ENCODE measurements at places on chromosomes 16 and 17.
A peak's percentile ranks its signal among the peaks of the same experiment; 100 is the strongest.

DNA sequence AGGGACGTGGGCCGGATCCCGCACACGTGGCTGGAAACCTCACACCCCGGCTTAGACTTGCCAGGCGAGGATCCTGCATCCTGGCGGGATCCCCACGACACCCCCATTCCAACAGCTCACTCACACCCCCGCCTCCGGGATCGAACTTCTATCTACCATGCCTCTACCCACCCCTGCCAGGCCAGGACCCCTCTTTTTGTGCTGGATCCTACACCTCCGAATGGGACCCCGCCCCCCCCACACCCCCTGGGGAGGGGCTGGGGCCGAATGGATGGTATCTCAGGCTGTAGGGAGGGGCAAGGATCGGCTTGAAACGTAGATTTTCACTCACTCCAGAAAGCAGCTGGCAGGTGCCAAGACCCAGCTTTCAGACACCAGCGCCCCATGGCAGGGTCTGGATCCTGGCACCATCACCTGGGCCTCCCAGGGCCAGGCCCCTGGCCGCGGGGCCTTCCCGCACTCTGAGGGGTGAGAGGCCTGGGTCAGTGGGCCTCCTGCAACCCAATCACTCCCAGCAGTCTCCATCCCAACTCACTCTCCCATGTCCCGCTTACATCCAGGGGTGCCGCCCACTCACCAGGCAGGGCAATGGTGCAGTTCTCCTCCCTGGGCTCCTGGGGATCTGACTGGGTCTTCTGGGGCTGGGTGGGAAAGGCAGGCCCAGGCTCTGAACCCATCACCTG lies 6.7 kb downstream of the PRSS36 start:
- no peak for DNase-seq

GRCh38 chr17:47955497-47956461 lies 1.9 kb downstream of the PRR15L start:
- no peak for DNase-seq

- DNase-seq: peak; percentile 72
These were observed 1.3 kb downstream of the ARRB2 start for GRCh38 chr17:4711661-4712181.

DNA sequence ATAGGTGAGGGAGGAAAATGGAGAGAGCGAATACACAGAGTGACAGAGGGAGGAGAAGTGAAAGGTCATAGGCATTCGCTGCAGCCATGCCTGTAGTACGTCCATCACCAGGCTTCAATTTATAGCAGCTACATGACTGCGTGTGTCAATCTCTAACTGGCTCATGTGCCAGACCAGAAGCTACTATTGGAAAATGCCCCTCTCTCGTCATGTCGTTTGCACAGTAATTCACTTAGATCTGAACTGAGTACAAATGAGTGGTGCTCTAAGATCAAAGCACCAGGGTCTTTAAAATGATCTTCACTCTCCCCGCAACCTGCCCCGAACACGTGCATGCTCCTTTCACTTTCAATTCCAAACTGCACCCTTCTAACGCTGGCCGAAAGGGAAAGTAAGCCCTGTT lies 51.3 kb downstream of the ADCY9 start:
- no peak for DNase-seq

DNA sequence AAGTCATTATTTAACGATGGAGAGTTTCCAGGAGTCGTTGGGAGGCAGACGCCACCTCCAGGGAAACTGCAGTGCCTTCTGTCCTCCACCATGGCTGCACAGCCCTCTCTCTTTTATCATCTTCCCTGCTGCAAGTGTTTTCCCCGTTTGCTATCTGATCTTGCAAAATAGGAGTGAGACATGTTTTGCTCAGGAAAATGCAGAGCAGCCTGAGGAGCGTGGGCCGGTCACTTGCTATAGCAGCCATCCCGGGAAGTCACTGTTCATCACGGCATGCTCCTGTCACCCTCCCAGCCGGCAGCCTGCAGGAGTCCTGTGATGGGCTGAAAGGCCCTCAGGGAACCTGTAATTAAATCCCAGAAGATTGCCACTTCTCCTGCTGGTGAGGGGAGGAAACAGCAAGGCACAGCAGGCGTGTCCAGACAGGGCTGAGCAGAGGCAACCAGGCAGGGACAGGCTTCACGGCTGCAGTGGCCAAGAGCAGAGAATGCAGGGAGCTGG lies 143.1 kb downstream of the GSG1L start:
- DNase-seq: peak; percentile 6

DNA sequence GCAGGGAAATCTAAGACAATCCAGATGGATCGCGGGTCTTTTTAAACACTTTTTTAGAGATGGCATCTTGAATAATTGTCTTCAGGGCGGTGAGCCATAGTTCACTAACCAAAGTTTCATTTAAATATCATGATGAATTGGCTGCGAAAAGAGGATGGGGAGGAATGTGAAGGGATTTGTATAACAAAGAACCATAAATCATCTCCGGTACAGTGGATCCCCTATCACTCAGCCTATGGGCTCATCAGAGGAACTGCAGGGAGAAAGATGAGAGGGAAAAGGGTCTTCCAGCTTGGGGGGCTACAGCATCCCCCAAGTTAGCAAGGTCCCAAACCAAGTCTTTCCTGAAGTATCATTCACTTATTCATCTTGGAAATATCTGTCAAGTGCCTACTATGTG lies 16.7 kb upstream of the DDX52 start:
- DNase-seq: no peak

GRCh38 chr17:74525781-74526288 lies 5.4 kb downstream of the CD300LB start:
- DNase-seq: no peak

GRCh38 chr16:61681124-61681523 lies 355.1 kb downstream of the CDH8 start:
- no peak for DNase-seq

GRCh38 chr16:71627731-71628181 lies 1.8 kb downstream of the MARVELD3 start:
- DNase-seq: no peak

- DNase-seq: no peak
These were observed 2.6 kb downstream of the SRCIN1 start for GRCh38 chr17:38602956-38603785.

- DNase-seq: peak; percentile 66
These were observed 39.3 kb downstream of the MYO18A start for GRCh38 chr17:29140631-29141513.

DNA sequence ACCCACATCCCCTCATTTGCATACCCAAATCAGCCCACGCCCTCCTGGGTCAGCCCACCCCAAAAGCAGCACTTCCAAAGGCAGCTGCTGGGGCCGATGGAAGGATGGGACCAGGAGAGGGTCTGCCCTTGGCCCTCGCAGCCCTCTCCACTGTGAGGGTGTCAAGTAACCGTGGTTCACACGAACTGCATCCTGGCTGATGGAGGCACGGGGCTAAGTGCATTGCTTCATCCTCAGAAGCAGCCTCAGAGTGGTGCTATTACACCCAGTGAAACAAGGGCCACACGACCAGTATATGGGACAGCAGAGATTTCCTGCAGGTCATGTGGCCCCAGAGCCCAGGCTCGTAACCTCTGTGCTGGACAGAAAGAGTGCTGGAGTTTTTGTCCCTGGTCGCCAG lies 13.2 kb upstream of the ATP2A3 start:
- no peak for DNase-seq

GRCh38 chr17:14203388-14203787 lies 33.3 kb downstream of the CDRT15 start:
- peak; percentile 82 for DNase-seq

DNA sequence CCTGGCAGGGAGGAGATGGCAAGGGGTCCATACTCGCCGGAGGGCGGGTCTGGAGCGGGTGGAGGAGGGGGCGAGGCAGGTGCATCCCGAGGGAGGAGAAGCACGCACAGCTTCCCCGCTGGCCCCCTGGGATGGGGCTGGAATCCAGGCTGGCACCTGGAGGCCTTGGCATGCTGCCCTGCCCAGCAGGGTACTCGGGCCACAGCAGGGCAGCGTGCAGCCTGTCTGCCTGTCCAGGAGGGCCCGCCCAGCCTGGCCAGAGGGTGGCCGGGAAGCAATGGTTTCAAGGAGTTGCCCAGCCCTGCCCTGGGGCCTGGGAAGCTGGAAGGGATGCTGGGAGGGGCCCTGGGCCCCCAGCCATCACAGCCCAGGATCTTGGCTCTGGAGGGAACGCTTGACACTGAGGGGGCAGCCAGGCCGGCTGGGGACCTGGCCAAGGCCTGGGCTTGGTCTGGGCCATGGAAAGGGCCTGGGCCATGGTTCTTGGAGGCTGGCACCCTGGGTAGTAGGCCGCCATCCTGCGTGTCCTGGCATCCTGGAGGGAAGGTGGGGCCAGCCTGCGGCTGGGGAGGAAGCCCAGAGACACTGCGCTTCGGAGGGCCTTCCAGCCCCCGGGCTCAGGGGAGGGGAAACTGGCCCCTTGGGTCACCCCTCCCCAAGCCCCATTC lies 1.1 kb downstream of the GLIS2 start:
- no peak for DNase-seq

- no peak for DNase-seq
These were observed 207.7 kb upstream of the SDK2 start for GRCh38 chr17:73851921-73852320.

DNA sequence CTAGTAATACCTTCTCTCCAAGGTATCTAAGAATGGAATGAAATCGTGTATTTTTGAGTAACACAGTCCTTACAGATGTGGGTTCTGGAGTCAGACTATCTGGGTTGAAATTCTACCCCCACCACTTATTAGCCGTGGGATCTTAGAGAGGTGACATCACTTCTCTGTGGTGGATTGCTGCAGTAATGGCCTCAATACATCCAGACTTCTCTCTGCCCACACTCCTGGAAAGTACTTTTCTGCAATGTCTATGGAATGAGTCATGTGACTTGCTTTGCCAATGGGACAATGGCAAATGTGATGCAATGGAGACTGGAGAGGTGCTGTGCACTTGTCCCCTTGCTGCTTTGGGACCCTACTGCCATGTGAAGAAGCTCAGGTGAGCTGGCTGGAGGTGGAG lies 418.2 kb downstream of the HAPSTR1 start:
- DNase-seq: no peak

DNA sequence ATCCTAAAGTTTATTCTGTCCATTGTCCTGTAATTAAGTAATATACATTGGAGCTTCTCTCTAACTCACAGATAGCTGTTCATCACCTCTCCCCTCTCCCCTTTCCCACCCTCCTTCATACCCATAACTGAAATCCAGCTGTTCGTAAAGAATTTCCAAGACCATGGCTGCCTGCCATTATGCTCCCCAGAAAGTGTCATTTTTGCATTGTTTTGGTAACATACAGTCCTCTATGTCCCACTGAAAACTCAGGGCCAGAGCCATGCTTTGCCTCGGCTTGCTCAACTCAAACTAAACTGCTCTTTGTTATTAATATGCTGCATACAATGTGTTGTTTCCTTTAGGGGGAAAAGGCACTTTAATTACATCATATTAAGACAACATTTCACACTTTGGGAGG lies 132.0 kb downstream of the MRTFB start:
- DNase-seq: no peak

DNA sequence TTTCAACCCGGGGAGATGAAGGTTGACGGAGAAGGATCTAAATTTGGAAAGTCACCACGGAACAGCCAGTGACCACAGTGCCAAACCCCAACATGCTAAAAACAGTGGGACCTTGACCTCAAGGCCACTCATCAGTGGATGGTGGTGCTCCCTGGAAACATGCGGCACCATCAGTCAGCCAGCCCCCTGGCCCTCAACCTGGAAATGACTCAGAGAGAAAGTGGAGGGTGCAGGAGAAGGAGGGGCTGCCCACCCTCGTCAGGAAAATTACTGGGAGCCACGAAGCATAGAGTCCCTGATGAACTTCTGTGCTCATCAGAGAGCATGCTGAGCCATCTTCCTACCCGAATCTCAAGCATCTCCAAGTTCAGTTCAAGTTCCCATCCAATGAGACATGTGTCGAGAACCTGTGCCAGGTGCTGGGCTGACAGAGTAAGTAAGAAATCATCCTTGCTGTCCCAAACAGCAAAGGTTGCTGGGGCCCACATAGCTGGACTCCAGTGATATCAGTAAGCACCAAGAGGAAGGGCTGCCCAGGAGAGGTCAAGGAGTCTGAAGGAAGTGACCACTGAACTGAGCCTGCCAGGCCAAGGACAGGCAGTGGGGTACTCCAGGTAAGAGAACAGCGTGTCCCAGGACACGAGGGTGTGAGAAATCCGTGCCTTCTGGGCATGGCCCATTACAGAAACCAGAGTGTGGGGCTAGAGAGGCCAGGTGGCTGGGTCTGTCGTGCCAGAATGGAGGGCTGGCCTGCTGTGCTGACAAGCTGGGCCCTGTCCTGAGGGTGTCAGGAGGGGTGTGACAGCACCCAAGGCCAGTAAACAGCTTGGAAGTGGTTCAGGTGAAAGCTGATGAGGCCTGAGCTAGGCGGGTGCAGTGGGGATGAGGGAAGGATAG lies 5.2 kb downstream of the PECAM1 start:
- no peak for DNase-seq

DNA sequence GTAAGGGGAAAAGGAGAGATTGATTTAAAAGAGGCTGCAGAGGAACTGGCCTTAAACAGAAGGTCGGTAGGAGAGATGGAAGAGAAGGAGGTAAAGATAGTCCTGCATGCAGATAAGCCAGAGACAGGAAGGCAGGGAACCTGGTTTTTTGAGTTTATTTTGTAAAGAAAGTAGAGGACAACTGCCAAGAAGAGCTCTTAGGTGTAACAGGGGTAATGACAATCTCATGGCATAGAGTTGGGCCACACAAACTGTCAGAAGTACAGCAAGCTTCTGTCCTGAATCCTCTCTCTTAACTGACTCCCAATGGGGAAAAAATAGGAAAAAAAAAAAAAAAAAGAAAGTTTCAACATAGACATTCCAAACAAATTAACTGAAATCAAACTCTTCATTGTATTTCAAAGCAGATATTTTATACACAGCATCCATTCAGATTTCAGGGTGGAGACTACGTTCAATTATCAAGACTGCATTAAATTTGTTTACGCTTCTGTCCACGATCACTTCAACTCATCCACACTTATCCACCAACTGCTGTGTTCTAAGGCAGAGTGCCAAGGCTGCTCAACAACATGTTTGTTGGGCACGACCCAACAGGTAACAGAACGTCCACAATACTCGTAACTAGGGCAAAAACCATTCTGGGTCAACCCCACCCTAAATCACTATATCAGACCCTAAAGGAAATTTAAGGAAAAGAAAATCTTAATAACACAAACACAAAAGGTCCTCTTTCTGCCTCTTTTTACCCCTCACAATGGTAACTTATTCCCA lies 34.9 kb downstream of the USP31 start:
- no peak for DNase-seq

GRCh38 chr17:65293584-65294180 lies 156.5 kb downstream of the RGS9 start:
- no peak for DNase-seq
